ENCODE measurements at places on chromosomes 7 and 10. TPM values are rescaled to one million over a fixed set of nuclear protein-coding genes. Genes with fewer than 3 reads are reported as not detected.

Gene NKX6-2
- not detected for total RNA-seq

Gene MLXIPL
- not detected for total RNA-seq

Gene CTAGE4
- 0.33 TPM for total RNA-seq

Gene NRAP
- total RNA-seq = not detected

GRCh38 chr10:15222511-15222910 is 54.0 kb upstream of the NMT2 start:
- H3K27me3 ChIP-seq = no peaks in the 10 kb centered on the region
- H3K36me3 ChIP-seq = no peaks in the 10 kb centered on the region
- H3K27ac ChIP-seq = no peak overlapping the region
- DNase-seq = no peak
- no peaks in the 10 kb centered on the region for H3K4me1 ChIP-seq
- no peak overlapping the region for H3K4me3 ChIP-seq

DNA sequence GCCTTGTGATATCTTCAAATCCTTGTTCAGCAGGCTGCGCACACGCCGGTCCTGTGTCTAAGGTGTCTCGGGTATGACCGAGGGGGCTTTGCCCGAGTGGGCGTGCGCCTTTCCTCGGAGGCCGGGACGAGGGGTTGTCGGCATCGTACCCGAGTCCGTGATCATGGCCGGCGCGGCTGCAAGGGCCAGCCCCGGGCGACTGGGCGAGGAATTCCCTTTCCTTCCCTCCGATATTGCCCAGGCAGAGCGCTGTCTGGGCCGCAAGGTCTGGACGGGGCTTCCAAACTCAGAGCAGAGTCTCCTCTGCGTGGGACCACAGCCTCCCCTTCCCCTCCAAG is 59.7 kb downstream of the ZNF467 start:
- H3K27me3 ChIP-seq = no peaks in the 10 kb centered on the region
- H3K4me1 ChIP-seq = peaks cover 23% of the 10 kb centered on the region
- H3K36me3 ChIP-seq = no peaks in the 10 kb centered on the region
- no peak overlapping the region for H3K27ac ChIP-seq
- no peak overlapping the region for H3K4me3 ChIP-seq

GRCh38 chr10:85175635-85176034 is 847.2 kb downstream of the CCSER2 start:
- H3K27ac ChIP-seq = no peak overlapping the region
- H3K4me3 ChIP-seq = no peak overlapping the region
- no peak for DNase-seq
- no peaks in the 10 kb centered on the region for H3K4me1 ChIP-seq
- H3K27me3 ChIP-seq = no peaks in the 10 kb centered on the region
- H3K36me3 ChIP-seq = no peaks in the 10 kb centered on the region

DNA sequence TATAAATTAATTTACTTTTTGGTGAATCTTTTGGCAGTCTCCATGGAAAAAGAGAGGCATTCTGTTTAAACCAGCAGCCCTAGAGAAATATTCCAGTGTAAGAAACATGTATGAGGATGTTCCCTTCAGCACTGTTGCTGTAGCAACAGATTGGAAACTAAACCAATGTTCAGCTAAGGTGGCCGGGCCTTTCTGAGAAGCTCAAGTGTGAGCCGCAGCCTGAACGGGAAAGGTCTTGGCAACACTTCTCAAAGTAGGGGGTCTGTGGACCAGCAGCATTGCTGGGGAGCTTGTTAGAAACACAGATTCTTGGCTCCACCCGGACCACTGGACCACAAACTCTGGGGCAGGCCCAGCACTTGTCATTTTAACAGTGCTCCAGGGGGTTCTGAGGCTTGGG is 36.2 kb downstream of the RAMP3 start:
- H3K36me3 ChIP-seq = no peaks in the 10 kb centered on the region
- H3K4me3 ChIP-seq = no peak overlapping the region
- no peak for DNase-seq
- H3K4me1 ChIP-seq = no peaks in the 10 kb centered on the region

DNA sequence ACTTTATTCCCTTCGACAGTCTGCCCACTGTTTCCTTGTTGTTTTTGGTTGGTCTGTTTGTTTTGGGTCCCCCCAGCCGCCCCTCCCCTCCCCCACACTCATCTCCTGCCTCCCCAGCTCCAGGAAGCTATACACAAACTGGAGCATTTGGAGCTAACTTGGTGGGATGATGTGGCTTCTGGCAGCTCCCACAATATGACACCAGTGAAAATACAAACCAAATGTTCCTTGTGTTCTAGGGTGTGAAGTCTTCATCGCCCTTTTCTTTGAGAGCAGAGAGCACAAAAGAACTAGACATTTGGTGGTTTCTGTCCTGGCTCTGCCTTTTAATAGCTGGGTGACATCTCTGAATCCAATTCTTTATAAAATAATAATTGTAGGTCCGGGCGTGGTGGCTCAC is 33.8 kb downstream of the CREB5 start:
- H3K27me3 ChIP-seq = peaks cover 2% of the 10 kb centered on the region
- no peaks in the 10 kb centered on the region for H3K4me1 ChIP-seq
- DNase-seq = no peak
- H3K36me3 ChIP-seq = no peaks in the 10 kb centered on the region
- no peak overlapping the region for H3K4me3 ChIP-seq

GRCh38 chr7:48045195-48045765 is 9.9 kb downstream of the C7orf57 start:
- H3K27ac ChIP-seq = no peak overlapping the region
- H3K36me3 ChIP-seq = no peaks in the 10 kb centered on the region
- peaks cover 29% of the 10 kb centered on the region for H3K4me1 ChIP-seq
- H3K4me3 ChIP-seq = no peak overlapping the region
- no peaks in the 10 kb centered on the region for H3K27me3 ChIP-seq

- no peaks in the 10 kb centered on the region for H3K36me3 ChIP-seq
- no peak overlapping the region for H3K27ac ChIP-seq
Observed at GRCh38 chr7:97421307-97421930, 303.9 kb downstream of the SDHAF3 start.

DNA sequence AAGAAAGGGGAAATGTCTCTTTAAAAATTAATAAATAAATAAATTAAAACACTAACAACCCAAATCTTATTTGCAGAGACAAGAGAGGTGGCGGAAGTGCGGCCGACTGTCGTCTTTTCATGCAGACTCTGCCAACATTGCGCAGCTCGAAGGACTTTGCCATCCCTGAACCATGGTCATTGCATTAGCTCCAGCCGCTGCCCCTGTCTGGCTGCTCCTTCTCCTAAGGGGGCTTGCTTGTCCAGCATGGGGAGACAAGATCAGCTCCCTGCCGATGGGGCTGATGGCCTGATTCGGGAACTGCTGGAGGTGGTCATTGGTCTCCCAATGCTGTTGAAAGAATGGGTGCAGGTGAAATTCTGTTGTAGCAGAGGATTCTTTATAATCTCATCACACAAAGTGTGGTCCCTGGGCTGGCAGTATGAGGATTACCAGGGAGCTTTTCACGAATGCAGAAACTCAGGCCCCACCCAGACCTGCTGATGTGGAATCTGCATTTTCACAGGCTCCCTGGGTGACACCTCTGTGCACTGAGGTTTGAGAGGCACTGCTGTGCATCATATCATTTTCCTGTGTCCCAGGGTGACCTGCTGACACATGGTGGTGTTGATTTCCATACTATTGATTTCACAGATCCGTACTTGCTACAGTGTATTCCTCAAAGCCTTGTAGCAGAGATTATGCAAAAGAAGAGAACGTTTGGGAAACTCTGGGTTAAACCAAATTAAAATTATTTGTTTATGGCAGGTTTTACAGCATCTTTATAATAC is 172.4 kb upstream of the ZMIZ1 start:
- H3K27ac ChIP-seq = no peak overlapping the region
- no peaks in the 10 kb centered on the region for H3K27me3 ChIP-seq
- no peaks in the 10 kb centered on the region for H3K36me3 ChIP-seq

DNA sequence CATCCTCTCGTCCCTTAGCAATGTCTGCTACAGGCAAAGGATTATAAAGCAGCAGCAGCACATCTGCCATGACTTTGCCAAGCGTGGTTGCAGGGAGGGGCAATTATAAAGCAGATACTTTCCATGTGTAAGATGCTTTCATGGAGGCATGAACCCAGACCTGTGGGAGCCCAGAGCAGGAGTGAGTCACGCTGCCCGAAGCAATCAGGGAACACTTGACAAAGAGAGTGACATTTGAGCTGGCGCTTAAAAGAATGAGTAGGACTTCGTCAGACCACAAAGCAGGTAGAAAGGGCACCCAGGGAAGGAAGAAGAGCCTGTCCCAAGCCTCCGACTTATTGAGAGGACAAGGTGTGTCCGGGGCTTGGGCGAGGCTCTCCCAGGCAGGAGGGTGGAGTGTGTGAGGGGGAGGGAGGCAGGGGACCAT is 147.2 kb downstream of the MYOF start:
- H3K27ac ChIP-seq = no peak overlapping the region
- no peak overlapping the region for H3K4me3 ChIP-seq
- no peaks in the 10 kb centered on the region for H3K4me1 ChIP-seq
- H3K36me3 ChIP-seq = no peaks in the 10 kb centered on the region

DNA sequence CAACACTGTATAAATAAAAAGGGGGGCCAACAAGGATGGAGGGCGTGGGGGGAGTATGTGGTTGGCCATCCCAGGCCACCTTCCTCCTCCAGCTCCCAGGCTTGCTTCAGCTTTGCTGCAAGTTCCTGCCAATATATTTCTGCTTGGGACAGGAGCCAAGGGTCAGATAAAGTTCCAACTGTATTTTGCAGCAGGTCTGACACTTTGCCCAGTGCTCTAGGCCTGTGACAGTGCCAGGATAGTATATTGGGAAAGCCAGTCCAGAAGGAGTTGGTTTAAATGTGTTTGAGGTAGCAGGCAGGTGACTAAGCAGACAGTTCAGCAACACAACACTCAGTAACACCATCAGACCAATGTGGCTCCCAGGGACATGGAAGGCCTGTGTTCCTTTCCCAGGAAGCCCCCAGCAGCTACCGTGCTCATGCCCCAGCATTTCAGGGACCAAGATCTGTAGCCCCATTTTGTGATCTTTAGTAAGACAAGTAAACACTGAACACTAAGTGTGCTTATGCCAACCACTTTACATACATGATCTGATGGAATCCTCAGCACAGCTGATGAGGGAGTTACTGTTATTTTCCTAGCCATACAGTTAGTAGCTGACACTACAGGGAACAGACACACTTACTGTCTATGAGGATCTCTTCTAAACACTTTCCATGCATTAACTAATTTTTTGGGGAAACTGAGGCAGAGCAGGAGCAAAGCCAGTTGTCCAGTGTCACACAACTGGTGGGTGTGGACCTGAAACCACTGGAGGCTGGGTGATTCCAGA is 38.9 kb downstream of the DNAJB12 start:
- H3K4me3 ChIP-seq = no peak overlapping the region
- H3K4me1 ChIP-seq = peaks cover 54% of the 10 kb centered on the region
- H3K27ac ChIP-seq = no peak overlapping the region
- H3K27me3 ChIP-seq = no peaks in the 10 kb centered on the region

GRCh38 chr10:76333796-76334195 is 902.4 kb downstream of the LRMDA start:
- H3K27me3 ChIP-seq = no peaks in the 10 kb centered on the region
- no peaks in the 10 kb centered on the region for H3K36me3 ChIP-seq
- DNase-seq = no peak
- no peaks in the 10 kb centered on the region for H3K4me1 ChIP-seq
- H3K4me3 ChIP-seq = no peak overlapping the region
- no peak overlapping the region for H3K27ac ChIP-seq

DNA sequence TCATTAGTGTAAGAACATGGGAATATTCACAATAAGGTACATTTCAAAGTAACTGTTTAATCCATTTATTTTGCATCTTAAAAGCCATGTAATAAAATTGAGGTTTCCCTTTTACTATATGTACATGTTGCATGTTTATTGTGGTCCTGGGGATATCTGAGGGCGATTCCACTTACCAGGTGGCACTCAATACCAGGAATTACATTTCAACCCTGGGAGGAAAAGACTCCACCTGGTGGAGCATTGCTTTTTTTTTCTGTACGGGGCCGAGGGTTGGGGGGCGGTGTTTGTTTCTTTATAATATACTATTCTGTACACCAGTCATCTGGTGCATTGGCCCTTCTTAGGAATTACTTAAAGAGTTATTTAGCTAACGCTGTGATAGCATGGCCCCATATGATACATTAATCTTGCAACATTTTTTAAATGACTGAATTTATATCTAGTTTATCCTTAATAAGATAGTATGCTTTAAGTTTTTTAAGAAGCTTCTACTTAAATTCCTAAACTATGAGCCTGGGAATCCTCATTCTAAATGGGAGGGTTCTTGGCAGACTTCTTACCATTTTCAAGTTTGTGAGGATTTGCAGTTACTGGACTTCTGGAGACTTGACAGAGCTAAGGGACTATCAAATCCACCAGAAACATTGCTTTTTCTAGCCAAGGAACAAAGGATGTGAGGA is 7.2 kb upstream of the HGF start:
- no peak for DNase-seq
- H3K36me3 ChIP-seq = no peaks in the 10 kb centered on the region
- no peaks in the 10 kb centered on the region for H3K4me1 ChIP-seq
- H3K4me3 ChIP-seq = no peak overlapping the region
- H3K27ac ChIP-seq = no peak overlapping the region

- H3K27ac ChIP-seq = no peak overlapping the region
- no peaks in the 10 kb centered on the region for H3K4me1 ChIP-seq
- no peak for DNase-seq
- H3K4me3 ChIP-seq = no peak overlapping the region
- no peaks in the 10 kb centered on the region for H3K36me3 ChIP-seq
Observed at GRCh38 chr10:7559386-7559785, 107.4 kb downstream of the ITIH5 start.

- no peak for DNase-seq
- H3K27me3 ChIP-seq = no peaks in the 10 kb centered on the region
- H3K4me1 ChIP-seq = no peaks in the 10 kb centered on the region
- no peaks in the 10 kb centered on the region for H3K36me3 ChIP-seq
Observed at GRCh38 chr7:109213081-109213480, 643.4 kb downstream of the DNAJB9 start.

DNA sequence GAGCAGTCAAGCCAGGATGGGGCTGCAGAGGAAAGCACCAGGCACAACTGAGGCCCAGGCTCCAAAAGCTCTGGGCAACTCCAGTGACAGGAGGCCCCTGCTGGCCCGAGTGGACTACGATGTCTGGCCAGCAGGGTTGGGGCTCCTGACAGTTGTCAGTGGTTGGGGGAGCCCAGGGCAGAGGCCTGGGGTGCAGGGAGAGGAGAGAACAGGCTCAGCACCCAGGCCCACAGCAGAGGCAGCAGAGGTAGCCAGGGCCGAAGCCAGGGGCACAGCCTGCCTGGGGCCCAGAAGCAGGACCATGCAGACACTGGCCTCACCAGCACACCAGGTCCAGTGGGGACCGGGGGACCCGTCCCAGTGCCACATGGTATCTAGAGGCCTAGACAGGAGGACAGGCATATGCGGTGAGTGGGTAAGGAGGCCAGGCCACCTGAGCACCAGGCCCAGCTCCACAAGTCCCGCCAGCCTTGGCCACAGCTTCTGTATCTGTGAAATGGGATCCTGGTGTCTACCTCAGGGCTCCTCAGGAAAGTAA is 46.0 kb upstream of the LRRC18 start:
- DNase-seq = no peak
- no peak overlapping the region for H3K27ac ChIP-seq
- peaks cover 4% of the 10 kb centered on the region for H3K4me1 ChIP-seq
- H3K36me3 ChIP-seq = no peaks in the 10 kb centered on the region
- H3K4me3 ChIP-seq = no peak overlapping the region
- no peaks in the 10 kb centered on the region for H3K27me3 ChIP-seq

GRCh38 chr10:52617346-52617745 is 155.2 kb downstream of the MBL2 start:
- H3K27me3 ChIP-seq = no peaks in the 10 kb centered on the region
- no peak overlapping the region for H3K4me3 ChIP-seq
- no peak for DNase-seq
- H3K4me1 ChIP-seq = no peaks in the 10 kb centered on the region
- H3K27ac ChIP-seq = no peak overlapping the region
- no peaks in the 10 kb centered on the region for H3K36me3 ChIP-seq

All from natural killer cell (primary cell).